NCI-H187 treated with DMSO at 0.1 percent for 48 hours (cell line): ENCODE measurements at places on chromosomes 5 and 9.

- DNase-seq: no peak
These were observed 163.5 kb downstream of the NR3C1 start for GRCh38 chr5:143239882-143240518.

- DNase-seq: no peak
These were observed 133.2 kb upstream of the NFIB start for GRCh38 chr9:14447103-14447502.

DNA sequence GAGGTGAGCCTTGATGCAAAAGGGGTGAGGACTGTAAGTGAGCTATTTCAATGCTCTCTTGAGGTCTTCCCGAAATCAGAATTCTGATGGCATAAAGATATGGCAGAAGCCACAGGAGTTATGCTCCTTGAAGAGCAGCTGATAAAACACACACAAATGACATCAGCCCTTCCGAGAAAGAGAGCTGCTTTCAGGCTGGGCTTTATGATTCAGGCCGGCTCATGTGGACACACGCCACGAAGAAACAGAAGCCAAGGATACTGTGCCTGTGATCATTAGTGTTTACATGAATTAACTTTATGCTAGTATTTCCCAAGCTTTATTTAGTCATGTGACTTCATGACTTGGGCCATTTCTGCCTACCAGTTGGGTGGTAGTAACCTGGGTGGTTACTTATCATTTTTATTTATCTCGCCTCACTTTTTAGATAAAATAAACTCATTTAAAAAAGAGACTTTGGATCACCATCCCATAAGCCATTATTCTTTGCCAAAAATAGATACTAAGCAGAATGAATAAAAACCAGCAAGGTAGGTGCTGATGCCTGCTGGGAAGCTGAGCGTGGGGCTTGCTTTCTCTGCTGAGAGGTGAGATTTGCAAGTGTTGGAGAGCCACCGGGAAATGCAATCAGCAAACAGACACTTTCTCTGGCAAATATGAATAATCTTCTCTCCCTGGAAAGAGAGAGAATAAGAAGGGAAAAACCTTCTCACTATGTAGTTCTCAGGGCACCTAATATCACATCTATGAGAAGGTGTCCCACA lies 73.0 kb upstream of the SLC25A51 start:
- DNase-seq: no peak

- no peak for DNase-seq
These were observed 43.9 kb downstream of the MCCC2 start for GRCh38 chr5:71631070-71631469.

DNA sequence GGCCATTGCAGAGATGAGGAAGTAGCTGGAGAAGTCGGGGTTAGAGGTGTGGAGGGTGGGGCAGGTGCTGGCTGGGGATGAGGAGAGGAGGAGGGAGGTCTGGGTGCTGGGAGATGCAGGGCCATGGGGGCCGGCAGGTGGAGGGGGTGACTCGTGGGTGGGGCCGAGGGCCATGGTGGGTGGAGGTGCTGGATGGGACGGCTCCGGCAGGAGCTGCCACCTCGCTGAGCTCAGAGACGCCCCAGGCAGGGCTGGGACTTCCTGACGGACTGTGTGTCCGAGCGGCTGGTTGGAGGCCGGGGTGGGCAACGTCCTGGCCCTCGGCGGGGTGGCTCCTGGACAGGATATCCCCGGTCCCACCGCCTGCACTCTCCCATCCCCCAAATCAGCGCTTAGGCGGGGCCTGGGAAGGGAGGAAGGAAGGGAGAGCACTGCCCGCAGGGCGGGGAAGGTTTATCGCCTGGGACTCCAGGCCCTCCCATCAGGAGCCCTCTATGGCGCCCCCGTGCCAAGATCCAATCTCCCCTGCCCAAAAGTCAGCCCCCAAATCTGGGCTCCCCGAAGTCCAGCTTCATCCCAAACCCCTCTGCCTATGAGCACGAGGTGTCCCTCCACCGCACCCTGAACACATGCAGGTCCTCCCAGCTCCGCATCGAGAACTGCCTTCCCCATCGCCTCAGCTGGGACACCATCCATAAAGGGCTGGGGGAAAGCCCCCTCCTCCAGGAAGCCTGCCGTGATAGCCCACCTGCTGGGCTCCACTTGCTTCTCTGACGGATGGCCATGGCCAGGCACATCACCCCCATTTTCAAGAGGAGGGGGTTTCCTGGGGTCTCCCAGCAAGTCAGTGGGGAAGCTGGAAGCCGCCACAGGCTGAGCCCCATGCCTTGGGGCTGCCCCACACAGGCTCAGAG lies 58.3 kb upstream of the NOTCH1 start:
- no peak for DNase-seq

- DNase-seq: no peak
These were observed 10.3 kb upstream of the CRHBP start for GRCh38 chr5:76942581-76942980.

GRCh38 chr9:36597412-36598178 lies 24.9 kb downstream of the MELK start:
- no peak for DNase-seq

DNA sequence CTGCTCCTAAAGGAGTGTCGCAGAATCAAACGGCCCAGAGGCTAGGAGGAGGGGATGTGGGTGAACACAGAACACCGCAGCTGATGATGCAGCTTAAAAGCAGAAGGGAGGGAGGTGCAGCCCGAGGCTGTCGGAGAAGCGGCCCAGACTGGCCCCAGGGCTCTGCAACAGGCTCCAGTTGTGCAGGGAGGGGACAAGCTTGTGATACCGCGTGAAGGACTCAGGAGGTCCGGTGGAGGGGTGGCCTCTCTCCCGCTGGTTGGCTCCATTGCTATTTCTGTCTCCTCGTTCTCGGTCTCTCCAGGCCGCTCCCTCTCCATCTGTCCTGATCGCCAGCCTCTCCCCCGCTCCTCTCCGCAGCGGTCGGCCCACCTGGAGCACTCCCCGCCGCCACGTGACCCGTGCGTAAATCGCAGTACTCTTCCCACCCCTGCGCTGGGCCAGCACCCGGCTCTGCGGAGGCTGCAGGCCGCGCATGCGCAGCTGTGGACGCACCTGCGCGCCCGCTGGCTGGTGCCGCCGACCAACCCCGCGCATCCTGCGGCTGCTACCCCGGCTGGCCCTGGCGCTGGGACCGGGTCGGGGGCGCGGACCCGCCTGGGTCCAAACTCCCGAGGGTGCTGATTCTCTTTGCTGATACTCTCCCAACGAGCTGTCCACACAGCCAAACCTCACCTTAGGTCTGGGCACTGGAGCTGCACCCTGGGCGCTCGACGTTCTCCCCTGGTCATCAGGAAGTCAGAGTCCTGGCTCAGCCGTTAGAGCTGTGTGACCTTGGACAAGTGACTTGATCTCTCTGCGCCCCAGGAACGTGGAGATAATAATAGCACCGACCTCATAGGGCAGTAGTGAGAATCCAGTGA lies 3.7 kb upstream of the STXBP1 start:
- DNase-seq: peak; percentile 38

DNA sequence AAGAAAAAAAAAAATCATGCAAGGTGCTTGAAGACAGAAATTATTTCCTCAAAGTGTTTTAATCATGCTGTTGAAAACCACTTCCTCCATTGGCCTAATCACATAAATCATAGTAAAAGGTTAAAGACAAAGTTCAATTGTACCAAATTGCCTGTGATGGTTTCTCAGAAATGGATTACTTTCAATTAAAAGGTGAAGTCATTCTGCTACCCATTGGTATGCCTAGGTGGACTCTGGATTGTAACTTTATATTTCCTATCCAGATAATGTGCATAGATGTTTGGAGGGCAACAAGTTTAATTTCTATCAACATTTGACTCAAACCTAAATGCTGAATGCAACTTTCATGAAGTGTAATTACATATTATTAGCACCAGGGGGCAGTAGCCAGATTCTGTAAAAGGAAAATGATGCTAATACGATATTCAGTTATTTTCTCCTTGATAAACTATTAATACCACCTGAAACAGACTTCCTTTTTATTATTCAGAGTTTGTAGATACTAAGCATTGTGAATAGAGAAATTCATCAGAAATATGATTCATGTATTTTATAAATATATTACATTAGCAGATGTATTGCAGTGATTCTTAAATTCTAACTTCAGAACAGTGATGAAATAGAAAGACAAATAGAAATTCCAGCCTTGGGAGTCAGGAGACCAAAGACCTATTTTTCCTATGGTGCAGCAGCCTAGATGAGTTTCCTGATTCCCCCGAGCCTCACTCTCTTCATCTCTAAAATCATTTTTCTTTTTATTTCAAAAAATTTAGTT lies 148.2 kb downstream of the CAAP1 start:
- DNase-seq: no peak

GRCh38 chr5:81205058-81205457 lies 28.1 kb upstream of the CKMT2 start:
- DNase-seq: no peak

DNA sequence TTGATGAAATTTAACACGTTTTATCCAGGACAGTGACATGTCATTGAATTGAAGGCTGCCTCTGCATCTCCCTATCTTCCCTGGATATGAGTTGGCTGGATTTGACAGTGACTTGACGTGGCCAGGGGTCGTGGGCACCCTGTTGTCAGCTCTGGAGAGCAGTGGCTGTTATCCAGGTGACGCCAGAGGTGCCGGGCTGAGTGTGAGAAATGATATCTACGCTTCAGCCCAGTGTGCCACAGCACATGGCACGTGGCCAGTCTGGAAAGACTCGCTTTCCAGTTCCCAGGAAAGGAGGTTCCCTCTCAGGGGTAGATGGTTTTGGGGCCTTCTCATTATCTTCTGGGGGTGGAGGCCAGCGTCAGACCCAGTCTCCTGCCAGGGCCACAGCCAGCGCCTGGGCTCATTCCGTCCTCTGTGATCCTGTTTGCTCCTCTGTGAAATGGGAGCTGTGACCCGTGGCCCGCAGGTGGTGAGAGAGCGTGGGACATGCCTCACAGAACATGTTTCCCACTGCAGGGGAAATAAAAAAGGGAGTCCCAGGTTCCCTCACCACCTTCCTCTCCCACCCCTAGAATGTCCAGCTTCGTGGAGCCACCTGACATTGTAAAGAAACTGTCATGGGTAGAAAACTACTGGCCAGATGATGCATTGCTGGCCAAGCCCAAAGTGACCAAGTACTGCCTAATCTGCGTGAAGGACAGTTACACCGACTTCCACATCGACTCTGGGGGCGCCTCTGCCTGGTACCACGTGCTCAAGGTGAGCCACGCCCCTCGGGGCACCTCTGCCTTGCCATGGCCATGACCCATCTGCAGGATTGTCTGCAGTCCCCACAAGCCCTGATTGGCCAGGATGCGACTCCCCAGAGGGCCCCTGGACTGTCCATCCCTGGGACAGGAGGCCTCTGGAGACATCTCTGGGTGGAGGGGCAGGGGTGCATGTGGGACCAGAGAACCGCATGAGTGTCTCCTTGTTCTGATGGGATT lies 76.5 kb downstream of the PHF2 start:
- DNase-seq: no peak

- DNase-seq: no peak
These were observed 328.0 kb downstream of the ZNF608 start for GRCh38 chr5:124418390-124418789.

- DNase-seq: no peak
These were observed 52.5 kb downstream of the GADD45G start for GRCh38 chr9:89657295-89657694.

DNA sequence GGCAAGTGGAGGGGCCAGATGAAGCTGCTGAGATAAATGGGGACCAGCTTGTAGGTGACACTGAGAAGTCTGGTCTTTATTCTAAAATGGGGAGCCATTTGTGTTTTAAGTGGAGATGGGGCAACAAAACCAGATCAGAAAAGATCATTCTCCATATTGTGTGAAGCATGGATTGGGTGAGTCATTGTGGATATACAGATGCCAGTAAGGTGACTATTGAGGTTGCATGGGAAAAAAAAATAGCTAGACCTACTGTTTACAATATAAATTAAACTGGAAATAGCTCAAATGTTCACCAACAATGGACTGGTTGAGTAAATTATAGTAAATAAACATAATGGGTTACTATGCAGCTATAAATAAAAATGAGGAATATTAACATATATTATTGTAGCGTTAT lies 5.4 kb upstream of the MAP1B start:
- DNase-seq: no peak

- DNase-seq: no peak
These were observed 9.9 kb downstream of the PTCH1 start for GRCh38 chr9:95506678-95507463.

- DNase-seq: no peak
These were observed 214.7 kb downstream of the MAST4 start for GRCh38 chr5:66810848-66811261.

DNA sequence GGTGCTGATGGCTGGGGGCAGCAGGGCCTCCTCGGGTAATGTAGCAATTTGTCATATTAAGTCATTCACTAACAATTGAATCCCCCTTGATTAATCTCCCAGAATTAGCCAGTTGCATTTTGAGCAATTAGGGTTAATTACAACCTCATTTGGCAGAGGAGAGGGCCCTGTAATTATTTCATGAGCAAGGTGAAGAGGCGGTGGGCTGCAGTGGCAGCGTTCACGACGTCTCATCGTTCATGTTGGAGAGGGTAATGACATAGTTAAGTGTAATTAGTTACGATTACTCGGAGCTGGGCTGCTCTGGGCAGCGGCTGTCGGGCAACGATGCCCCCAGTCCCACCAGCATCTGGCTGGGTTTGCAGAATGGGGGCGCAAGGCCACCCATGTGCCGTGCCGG lies 46.0 kb downstream of the NEK6 start:
- DNase-seq: no peak

GRCh38 chr5:143886651-143887638 lies 75.0 kb downstream of the HMHB1 start:
- peak; percentile 59 for DNase-seq

GRCh38 chr9:121296213-121297127 lies 28.5 kb downstream of the GSN start:
- no peak for DNase-seq

DNA sequence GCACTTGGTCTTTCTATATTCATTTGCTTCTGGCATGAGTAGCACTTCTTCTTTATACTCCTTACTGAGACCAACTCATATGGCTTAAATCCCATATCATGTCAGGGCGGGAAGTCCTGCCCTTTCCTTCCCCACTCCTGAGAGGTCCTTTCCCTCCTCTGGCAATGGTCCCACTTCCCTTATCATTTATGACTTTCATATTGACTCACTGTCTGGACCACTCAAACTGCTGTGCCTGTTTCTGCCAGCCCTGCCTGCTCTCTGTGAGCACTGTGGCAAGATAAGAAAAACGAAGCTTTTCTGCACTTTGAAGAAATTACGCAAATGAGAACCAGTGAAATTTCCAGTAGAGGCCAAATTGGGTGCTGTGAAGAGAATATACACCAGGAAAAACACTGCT lies 58.1 kb downstream of the ZNF474 start:
- DNase-seq: no peak

DNA sequence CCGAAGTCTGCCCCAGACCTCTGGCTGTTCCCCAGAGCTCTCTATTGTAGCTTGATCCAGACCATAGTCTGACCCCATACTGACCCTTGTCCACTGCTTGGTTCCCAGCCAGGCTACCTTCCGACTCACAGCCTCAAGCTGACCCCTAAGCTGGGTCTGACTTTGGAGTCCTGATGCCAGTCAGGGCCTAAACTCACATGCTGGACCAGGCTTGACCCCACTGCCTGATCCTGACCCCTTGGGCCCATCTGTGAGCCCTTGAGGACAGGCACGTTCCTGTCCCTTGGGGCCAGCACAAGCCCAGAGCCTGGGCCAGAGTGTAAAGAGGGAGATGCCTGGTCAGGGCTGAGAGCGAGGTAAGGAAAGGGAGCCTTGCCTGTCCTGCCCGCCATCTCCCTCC lies 32.7 kb upstream of the ENHO start:
- DNase-seq: no peak

- DNase-seq: no peak
These were observed 4.4 kb upstream of the SLC25A51 start for GRCh38 chr9:37908283-37908682.
